Activated T-helper 9 cell treated with anti-CD3 and anti-CD28 coated beads, Interleukin-2, amount 50 U/mL, for 16 hours (primary cell): ENCODE measurements at places on chromosomes 3 and 15.

GRCh38 chr3:113113361-113113760 is 98.0 kb upstream of the BOC start:
- no peak for DNase-seq

DNA sequence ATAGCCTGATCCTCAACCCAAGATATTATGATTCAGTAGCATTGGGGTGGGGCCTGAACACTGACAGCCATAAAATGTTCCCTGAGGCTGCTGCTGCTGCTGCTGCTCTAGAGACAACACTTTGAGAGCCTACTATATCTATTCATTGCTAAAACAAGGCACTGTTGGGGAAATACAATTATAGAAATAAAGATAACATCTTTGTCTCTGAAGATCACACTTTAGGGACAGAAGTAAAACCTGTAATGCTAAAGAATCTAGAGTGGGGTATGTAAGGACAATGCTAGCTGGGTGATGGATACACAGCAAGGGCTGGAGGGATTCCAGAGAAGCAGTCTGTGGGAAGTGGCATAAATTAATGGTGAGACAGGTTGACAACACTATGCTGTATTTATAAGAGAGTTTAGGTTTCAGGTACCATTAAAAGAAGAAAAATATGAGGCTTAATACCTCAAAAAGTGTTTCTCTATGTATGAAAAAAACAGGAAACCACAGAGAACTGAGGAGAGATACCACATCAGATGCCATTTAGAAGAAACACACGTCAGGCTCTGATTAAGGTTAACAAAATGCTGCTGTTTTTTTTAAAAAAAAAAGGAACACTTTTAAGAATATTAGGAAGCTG is 115.9 kb downstream of the CBLB start:
- DNase-seq = no peak

GRCh38 chr3:192620275-192620674 is 107.1 kb downstream of the FGF12 start:
- no peak for DNase-seq

DNA sequence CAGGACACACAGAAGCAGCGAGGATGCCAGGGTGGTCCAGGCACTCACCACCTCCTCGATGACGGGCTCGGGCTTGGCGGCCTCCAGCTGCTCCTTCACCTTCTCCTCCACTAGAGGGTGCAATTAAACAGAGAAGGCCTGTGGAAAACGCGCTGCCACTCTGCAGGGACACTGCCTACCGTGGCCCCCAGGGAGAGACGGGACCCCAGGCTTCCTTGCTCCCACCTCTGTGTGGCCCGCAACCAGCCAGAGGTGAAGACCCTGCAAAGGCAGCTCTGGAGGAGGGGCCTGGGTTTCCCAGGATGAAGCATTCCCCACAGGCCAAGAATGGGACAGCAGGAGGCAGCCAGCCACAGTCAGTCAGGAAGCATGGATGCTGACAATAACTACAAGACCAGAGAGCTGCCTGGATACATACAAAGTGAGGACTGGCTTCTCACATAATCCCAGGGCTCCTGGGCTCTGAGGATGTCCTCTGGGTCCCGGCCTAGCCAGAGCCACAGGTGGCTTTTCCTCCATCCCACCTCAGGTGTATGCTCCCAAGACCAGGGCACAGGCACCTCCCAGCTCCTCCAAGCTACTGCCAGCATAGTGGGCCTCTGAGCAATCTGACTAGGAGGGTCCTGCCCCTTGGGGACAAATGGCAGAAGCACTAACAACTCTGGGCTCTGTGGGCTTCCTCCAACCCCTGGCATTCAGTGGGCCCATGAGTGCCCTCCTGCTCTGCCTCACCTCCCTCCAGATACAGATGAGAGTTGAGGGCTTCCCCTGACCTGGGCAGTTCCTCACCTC is 46.2 kb downstream of the PTH1R start:
- DNase-seq = no peak

- no peak for DNase-seq
Observed at GRCh38 chr3:53837331-53837730, 8.9 kb downstream of the CHDH start.
